Choroid plexus epithelial cell (primary cell): ENCODE measurements at places on chromosomes 12 and 14.

- peak; percentile 80 for DNase-seq
Measured at GRCh38 chr14:96098309-96098998, 59.3 kb downstream of the C14orf132 start.

GRCh38 chr12:5036031-5036430, 7.6 kb upstream of the KCNA5 start:
- DNase-seq = no peak

- DNase-seq = no peak
Measured at GRCh38 chr14:56297449-56297848, 179.2 kb downstream of the PELI2 start.

DNA sequence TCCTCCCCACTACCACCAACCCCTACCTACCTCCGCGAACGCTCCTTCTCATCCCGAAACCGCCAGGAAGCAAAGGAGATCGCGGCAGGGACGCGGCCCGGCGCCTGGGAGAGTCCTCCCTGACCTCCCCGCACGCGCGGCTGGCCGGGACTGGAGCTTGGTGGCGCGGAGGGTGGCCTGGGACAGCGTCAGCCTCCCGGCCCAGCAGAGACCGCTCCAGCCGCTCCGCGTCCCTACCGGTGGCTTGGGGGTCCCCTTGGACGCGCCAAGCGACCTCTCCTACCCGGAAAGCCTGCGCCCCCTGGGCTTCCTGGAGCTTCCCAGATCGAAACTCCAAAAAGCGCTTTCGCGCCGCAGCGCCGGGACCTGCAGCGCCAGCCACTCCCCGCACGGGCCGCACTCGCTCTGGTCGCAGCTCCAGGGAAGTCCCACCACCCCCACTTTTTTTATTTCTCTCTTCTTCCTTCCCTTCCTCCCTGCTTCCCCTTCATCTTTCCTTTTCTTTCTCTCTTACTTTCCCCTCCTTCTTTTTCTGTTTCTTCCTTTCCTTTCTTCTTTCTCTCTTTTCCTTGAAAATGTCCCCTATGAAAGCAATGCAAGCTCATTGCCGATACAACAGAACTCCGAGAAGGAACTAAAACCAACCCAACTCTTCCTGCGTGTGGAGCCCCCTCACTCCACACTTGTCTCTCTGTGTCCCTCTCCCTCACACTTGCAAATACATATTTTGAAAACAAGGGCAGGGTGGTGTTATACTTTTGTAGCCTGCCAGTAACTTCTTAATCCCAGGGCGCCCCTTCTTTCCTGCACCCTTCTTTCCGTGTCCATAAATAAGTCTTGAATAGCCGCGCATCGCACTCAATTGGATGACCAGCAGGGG, 3.8 kb downstream of the DIO3 start:
- no peak for DNase-seq

DNA sequence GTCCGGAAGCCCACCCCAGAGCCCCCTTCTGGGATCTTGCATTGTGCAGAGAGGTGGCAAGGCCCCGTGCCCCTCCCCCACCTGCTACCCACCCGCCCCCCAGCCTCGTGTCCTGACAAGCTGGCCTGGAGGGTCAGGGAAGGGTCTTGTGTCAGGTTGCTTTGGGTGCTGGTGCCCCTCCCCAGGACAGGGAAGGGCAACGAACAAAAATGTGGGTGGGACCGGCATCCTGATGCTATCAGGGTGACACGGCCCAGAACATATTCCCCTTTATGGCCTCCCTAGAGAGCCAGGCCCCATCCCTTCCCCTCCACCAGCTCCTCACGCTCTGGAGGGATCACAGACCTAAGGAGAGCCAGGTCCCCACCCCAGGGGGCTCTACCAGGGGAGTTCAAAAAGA, 38.7 kb upstream of the TMEM179 start:
- DNase-seq = no peak

DNA sequence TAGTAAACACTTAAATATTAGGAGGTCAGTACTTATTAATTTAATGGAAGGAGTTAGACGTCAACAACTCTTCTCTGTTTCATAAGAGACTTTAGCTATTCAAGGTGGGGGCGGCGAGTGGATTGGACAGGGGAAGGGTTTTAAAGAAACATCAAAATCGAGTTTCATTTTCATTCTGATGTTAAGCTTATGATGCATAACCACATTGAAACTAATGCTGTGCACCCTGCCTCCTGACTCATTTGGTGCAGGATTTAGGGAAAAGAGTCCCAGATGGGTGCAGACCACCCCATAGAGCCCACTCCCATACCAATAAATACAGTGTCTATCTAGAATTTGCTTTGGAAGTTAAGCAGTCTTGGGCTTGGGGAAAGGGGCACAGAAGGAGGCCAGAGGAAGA, 7.4 kb downstream of the ZBTB39 start:
- DNase-seq = no peak

GRCh38 chr12:132672678-132673077, 14.5 kb downstream of the POLE start:
- DNase-seq = no peak

GRCh38 chr12:26749781-26750180, 83.2 kb downstream of the ITPR2 start:
- DNase-seq = no peak

- DNase-seq = no peak
Measured at GRCh38 chr14:30796707-30797106, 77.7 kb upstream of the COCH start.

DNA sequence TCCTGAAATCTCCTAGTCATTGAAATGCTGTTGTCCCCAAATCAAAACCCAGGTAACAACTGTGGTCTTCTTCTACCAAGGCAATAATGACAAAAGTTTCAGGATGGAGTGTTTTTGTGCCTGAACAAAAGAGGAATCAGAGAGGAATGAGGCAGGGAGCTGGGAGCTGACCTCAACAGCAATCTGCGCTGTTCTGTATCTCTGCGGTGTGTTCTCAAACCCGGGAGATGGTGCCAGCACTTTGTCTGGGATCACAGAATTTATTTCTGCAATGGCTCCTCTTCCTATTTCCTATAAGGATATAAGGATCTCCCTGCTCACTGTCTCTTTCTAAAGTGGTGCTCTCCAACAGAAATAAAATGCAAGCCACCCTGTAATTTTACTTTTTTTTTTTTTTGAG, 449 bp upstream of the GLT8D2 start:
- DNase-seq = no peak

- DNase-seq = peak; percentile 88
Measured at GRCh38 chr12:28937196-28937595, 211.9 kb upstream of the FAR2 start.

DNA sequence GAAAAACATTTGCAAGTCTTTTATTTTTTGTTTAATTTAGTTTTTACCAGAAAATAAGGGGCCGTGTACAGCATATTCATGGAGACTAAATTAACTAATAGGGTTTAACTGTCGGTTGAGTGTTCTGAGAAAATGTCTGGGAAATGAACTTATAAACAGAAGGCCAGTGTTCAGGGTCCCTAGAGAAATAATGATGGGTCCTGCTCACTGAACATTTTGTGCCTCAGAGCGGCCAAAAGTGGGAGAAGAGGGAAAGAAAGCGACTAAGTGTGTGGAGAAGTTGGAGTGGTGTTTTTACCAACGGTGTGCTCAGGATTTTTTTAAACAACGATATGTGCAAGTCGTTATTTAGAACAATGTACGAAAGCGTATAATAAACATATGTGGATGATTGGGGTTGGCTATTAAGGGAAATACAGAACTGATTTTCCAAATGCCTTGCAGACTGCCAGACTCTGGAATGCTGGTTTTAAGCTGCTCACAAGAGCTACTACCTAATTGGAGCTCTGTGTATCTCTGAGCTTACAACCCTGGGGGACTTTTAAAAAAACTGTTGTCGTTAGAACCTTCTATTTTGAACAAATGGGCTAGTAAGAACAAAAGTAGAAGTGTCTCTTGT, 166.7 kb downstream of the SLC38A4 start:
- peak; percentile 69 for DNase-seq

DNA sequence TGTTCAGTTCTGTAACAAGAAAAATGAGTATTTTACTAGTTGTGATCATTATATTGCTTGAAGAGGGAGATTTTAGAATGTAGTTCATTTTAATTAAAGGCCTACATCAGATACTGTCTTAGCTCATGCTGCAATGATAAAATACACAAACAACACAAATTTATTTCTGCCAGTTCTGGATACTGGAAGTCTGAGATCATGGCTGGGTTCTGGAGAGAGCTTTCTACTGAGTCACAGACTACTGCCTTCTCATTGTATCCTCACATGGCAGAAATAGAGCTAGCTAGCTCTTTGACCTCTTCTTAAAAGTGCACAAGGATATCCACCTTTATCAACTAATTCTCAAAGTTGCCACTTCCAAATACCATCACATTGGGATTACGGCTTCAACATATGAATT, 53.8 kb downstream of the MIS18BP1 start:
- peak; percentile 73 for DNase-seq

GRCh38 chr12:5585178-5585577, 153.3 kb downstream of the NTF3 start:
- no peak for DNase-seq

GRCh38 chr12:123269395-123269892, 2.2 kb downstream of the CDK2AP1 start:
- DNase-seq = peak; percentile 62

- DNase-seq = no peak
Measured at GRCh38 chr14:74568911-74569310, 43.1 kb downstream of the LTBP2 start.

DNA sequence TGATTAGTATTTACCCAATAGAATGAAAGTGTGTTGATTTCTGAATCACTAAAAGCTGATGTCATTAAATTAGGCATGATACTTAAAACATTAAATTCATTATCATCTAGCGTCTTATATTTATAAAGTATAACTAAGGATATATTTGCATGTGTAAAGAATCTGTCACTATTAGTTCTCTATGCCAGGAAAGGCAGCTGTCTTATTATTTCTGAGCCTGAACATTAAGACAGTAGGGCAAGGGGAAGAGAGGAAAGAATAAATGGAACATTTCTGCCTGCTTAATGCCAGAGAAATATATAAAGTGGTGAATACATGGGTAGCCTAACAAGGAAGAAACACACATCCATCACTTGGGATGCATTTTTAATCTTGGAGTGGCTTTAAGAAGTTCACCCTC, 965.1 kb upstream of the TMEM132C start:
- DNase-seq = no peak

DNA sequence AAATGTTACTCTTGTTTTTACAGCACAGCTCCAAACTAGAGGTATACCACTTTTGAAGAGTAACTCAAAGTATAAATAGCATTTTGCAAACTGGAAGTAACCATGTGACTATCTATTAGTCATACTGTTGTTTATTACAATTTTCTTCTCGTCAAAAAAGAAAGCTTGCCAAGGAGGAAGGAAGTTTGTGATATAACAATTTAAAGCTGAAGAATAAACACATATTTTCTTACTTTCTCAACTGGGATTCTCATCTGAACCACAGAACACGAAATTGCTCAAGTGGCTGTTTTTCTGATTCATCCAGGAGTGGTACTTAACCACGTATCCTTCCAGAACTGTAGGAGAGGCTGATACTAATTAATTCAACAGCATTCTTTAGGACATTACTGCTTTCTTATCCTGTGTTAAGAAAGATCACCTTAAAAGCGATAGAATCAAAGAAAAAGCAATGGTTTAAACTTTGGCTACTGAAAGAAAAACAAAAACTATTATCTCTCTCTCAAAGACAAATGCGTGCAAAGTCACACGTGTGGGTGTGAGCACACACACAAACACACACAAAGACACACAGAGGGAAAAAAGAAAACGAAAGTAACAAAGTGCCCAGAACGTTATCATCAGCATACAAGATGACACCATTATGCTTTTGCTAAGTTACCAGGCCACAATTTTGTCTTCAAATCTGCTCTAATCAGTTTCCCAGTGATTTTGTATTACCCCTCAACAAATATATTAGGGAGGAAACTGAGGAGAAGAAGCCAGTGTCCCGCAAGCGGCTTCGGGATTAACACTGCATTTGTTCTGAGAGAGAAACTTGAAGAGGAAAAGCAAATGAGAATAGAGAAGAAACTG, at the start of gene CLEC2B:
Gene CLEC2B, minus strand, starts transcription at position 48 of the 855 bp plus-strand sequence.
- peak; percentile 91 for DNase-seq

- DNase-seq = no peak
Measured at GRCh38 chr14:28254768-28255167, 511.8 kb upstream of the FOXG1 start.

DNA sequence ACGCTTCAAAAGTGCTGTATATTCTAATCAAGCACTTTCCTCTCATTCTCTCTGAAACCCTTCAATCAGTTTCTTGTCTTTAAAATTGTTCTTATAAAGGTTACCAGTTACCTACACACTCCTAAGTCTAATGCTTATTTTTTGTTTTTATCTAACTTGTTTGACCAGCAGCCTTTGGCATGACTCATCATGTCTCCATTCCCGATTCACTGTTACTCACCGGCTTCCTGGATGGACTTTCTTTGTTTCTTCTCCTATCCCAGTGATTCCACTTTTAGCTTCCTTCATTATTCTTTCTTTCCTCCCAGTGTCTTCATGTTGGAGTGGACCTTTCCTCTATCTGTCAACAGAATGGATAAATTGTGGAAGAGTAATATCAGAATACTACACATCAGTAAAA, 368.6 kb upstream of the CCDC196 start:
- DNase-seq = peak; percentile 46

GRCh38 chr12:81080431-81080983, 2.6 kb downstream of the ACSS3 start:
- DNase-seq = peak; percentile 86

- DNase-seq = no peak
Measured at GRCh38 chr14:68770553-68771286, 22.1 kb downstream of the ZFP36L1 start.

DNA sequence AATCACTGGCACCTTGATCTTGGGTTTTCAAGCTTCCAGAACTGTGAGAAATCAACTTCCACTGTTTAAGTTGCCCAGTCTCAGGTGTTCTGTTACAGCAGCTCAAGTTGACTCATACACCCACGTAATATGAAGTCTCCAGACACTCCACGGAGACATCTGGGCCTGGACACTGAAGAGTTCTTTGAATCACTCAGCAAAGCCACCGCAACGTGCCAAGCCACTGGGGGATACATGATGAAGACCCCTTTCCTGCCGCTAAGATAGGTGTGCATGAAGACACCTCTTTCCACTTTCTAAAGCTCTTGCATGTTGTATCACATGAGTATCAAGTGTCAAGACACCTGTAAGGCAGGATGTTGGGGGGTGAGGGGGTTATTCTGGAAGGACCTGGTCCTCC, 311.7 kb upstream of the RTL1 start:
- DNase-seq = no peak

DNA sequence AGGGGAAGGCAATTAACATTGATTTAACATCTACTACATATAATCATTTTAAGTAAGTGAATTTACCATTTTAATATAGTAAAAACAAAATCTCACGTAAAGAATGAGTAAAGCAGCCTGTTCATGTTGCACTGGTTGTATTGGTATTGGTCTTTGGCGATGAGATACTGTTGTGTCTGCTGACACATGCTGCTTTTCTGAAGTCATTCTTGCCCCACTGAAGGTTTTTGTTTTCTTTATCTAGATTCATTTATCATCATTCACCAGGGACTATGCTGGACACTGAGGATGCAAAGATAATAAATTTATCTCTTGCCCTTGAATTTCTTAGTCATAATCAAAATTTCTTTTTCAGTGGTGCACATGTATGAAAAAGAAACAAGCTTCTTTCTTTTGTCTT, 246.2 kb upstream of the NPAS3 start:
- no peak for DNase-seq
